Stimulated activated CD4-positive, alpha-beta T cell treated with anti-CD3 and anti-CD28 coated beads, TNF-alpha, amount 100 ng/mL, for 4 hours (primary cell): ENCODE measurements at places on chromosomes 7 and 10.

GRCh38 chr10:132209130-132209529, 22.4 kb downstream of the DPYSL4 start:
- DNase-seq, result no peak

GRCh38 chr10:1462994-1463633, 274.2 kb downstream of the ADARB2 start:
- no peak for DNase-seq

- DNase-seq, result no peak
Measured at GRCh38 chr10:97876402-97876801, 26.8 kb downstream of the GOLGA7B start.

DNA sequence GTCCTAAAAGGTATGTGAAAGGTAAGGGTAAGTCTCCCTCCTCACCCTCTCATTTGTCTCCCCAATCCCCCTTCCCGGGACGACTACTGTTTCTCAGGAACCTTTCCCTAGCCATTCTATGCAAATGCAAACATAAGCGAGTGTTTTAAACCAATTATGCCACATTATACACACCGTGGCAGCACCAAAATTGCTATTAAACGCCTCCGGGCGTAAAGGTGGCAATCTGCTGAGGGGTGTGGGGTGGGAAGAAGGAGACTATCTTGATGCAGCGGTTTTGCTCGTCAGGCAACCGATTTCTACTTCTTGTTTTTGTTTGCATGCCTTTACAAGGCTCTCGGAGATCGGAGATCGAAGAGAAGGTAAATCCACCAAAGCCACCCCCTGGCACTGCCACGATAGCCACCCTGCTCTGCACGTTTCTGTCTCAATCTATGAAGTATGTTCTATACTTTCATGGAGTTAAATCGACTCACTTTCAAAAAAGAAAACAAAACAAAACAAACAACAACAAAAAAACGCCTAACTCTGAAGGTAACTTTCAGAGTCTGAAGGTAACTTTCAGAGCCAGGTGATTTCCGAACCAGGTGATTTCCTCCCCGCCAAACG, 46.0 kb upstream of the CDK1 start:
- no peak for DNase-seq

- peak; percentile 33 for DNase-seq
Measured at GRCh38 chr7:116236020-116236630, 25.8 kb downstream of the TES start.

- DNase-seq, result no peak
Measured at GRCh38 chr10:126911301-126911700, 6.1 kb downstream of the DOCK1 start.

- no peak for DNase-seq
Measured at GRCh38 chr7:19079066-19079465, 38.4 kb downstream of the TWIST1 start.

GRCh38 chr10:84360637-84361365, 32.4 kb downstream of the CCSER2 start:
- DNase-seq, result no peak

DNA sequence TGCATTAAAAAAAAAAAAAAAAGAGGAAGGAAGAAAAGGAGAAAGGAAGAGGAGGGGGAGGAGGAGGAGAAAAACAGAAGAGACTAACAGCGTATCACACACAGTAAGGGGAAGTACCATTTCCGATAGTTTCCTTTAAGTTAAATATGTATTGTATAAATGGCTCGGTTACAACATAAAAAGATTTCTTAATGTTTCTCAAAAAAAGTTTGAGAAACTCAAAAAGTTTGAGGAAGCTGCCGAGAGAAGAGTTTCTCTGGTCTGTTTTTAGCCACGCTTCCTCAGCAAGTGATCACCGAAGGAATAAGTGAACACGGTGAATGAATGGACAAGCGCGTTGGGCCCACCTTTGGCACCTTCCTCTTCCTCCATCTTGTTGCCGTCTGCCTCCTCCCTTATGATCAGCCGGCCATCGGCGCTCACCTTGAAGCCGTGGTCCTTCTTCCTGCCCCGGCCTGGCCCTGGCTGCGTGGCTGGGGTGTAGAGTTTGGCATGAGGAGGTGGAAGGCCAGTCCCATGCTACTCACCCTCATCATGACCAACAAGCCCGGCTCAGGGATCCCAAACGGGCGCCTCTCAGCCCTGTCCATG, 31.3 kb upstream of the FRAT2 start:
- DNase-seq, result no peak

- no peak for DNase-seq
Measured at GRCh38 chr10:63323701-63324494, 141.9 kb downstream of the JMJD1C start.

GRCh38 chr7:94418851-94419250, 24.2 kb downstream of the COL1A2 start:
- no peak for DNase-seq

GRCh38 chr10:7700577-7701125, 2.5 kb upstream of the ITIH2 start:
- no peak for DNase-seq

DNA sequence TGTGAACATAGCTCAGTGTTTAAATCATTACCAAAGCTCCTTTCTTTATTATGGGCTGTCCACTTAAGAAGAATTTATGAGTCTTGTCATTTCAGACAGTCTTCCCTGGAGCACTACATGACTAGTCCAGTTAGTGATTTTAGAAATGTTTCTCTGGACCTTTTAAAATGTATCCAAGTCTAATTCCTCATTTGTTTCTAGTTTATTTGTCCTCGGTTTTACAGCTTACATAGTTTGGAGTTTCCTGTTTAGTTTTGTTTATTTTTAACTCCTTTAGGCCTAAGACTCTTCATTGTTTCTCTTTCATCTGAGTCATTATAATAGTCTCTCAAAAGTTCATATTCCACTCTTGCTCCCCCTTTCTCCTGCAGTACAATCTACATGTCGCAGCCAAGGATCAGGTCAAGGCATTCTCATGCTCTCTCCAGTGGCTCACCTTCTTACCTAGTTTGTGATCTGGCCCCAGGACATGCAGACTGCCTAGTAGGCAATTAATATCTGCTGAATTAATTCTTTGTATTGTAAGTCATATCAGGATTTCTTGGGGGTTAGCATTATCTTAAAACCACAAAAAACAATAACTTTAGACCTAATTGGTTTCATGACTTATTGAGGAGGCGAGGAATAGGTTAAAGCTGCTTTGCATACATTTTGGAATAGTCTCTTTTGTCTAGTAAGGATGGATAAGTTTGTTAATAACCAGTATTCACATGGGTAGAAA, 93.8 kb downstream of the MAPK8 start:
- no peak for DNase-seq

DNA sequence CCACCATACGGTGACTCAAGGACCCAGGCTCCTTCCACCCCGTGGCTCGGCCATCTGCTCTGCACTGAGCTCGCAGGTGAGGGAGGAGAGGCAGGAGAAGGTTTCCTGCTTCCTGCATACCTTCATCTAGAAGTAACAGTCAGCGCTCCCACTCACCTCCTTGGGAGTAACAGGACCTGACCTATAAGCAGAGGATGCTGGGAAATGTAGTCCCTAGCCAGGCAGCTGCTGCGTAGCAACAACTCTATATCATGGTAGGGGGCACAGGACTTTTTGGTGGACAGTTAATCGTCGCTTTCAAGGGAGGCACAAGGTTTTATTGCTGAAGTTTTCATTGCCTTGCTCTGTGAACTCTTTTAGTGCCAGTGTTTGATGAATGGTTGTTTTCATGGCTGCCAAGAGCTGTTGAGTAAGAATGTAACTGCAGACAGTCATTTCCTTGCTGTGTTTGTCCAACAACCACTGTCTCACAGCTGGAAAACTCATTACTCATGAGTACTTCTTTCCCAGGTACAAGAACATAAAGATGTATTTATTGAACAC, 10.2 kb upstream of the ZFYVE27 start:
- DNase-seq, result no peak

DNA sequence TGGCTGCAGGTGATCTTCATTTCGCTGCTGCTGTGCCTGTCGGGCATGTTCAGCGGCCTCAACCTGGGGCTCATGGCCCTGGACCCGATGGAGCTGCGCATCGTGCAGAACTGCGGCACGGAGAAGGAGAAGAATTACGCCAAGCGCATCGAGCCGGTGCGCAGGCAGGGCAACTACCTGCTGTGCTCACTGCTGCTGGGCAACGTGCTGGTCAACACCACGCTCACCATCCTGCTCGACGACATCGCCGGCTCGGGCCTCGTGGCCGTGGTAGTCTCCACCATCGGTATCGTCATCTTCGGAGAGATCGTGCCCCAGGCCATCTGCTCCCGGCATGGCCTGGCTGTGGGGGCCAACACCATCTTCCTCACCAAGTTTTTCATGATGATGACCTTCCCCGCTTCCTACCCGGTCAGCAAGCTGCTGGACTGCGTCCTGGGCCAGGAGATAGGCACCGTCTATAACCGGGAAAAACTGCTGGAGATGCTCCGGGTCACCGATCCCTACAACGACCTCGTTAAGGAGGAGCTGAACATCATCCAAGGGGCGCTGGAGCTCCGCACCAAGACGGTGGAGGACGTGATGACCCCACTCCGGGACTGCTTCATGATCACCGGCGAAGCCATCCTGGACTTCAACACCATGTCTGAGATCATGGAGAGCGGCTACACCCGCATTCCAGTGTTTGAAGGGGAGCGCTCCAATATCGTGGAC, 1.3 kb downstream of the CNNM2 start:
- no peak for DNase-seq

DNA sequence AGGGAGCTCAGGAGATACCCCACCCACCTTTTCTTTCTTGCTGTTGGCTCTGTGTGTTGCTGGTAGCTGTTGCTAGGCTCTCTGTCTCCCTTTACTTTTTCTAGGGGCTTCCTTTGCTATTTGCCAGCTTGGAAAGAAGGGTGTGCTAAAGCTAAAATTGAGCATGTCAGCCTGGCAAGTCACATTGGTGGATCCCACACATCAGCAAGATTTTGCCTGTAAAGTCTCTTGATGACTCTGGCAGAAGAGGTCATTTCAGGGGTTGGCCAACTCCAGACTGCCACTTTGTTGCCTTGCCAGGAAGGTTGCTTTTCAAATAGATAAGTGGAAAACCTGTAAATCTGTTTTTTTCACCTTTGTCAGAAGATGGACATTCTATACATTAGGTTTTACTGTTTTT, 9.9 kb downstream of the CCNY start:
- no peak for DNase-seq

DNA sequence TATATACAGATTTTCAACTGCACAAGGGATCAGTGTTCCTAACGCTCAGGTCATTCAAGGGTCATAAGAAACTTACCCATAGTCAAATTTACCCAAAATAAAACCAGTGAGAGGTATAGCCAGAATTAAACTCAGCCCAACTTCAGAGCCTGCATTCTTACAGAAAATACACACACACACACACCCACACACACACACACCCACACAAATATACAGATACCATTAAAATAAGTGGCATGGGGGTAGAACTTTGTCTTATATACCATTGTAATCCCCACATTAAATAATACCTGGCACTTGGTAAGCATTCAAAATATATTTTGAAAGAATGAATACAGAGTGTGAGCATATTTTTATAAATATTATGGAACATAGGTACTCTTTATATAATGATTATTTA, 93.8 kb downstream of the CHCHD3 start:
- DNase-seq, result no peak

DNA sequence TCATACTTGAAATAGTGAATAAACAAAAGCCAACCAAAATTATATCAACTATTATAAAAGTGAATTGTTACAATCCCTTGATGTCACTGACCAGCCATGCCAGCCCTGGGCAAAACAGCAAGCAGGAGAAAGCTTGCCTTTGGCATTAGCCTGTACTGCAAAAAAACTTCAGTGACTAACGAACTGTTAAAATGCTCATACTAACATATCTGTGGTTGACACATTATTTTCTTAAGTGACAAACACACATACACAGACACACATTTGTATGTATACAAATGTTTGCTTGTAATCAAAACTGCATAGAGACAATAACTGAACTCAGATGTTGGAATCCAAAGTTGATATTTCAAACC, 29.5 kb downstream of the CHCHD3 start:
- DNase-seq, result no peak

DNA sequence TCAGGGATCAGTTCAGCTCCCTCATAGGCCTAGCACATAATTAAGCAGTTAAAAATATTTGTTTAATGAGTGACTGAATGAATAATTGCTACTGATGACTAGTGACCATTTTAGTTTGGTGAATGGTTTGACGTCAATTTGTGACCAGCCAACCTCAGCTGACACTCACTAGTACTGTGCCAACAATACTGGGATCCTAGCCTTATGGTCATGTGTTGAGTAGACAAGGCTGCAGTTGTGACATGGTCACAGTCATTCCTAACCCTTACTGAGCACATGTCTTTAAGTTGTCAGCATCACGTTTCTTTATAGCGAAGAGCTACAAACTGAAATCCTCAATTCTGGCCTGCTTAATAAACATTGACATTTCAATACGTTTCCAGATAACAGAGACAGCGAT, 86.9 kb upstream of the SLC26A5 start:
- DNase-seq, result no peak

GRCh38 chr7:128405471-128406313, 4.1 kb downstream of the IMPDH1 start:
- DNase-seq, result peak; percentile 37

DNA sequence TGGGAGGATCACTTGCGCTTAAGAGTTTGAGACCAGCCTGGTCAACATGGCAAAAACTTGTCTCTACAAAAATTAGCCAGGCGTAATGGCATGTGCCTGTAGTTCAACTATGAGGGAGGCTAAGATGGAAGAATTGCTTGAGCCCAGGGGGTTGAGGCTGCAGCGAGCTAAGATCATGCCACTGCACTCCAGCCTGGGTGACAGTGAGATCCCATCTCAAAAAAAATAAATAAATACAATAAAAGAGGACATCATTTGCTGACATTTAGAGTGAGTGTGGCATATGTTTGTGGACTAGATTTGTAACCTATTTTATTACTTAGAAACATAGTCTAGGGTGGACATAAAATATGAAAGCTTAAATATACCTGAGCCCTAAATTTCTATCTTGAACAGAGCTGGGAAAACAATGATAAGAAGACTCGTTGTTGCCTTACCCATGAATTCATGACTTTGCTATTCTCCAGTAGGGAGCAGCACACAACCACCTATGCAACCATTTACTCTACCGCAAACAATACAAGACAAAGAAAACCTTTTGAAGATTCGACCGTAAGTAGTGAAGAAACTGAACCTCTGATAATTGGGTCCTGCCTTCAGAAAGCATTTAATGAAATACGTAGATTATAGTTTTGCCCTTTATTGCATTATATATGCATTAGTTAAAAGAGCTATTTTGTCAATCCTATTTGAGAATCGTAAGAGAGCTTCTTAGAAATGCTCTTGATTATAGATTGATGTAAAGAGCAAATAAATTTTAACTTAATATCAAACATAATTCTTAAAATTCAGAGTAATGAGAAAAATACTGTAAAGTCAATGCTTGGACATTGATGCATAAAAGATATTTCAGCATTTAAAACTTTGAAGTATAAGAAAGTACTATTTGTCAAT, 83.5 kb downstream of the GNAT3 start:
- DNase-seq, result no peak

DNA sequence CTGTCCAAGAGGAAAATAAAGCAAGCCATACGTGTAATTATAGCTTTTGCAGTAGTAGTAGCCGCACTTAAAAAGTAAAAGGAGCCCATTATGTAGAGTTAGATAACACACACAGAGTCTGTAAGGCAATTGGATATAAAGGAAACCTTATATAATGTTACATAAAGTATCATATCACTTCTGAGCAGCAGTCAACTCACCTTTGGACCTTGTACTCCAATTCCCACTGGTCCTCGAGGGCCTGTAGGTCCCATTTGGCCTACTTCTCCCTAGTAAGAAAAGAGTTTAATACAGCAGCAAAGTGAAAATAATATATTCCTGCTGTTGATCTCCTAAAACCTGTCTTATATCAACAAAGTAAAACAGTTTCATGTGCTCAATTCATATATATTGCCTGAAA, 83.6 kb downstream of the COL28A1 start:
- no peak for DNase-seq

- DNase-seq, result no peak
Measured at GRCh38 chr7:138036135-138036534, 34.2 kb upstream of the CREB3L2 start.
